ENCODE measurements at places on chromosomes 11 and 22.

DNA sequence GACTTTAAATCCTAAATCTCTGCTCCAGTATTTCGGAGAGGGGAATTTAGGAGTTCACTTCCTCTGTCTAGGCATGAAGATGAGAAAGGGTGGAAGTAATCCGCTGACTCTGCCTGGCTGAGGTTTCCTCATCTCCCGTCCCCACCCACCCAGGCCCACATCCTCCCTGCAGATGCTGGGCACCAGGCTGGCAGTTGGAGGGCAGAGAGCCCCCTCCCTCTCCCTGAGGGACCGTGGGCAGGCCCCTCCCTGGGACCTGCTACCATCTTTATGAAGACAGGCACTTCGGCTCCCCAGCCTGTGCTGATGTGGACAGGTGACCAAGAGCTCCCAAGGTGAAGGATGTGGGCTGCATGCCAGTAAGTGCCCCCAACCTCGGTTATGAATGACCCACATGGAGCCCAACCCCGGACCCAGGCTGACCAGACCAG, 6.7 kb downstream of the CASTOR1 start:
- DNase-seq: no peak

- no peak for DNase-seq
Measured at GRCh38 chr11:12212821-12213185, 102.4 kb downstream of the MICAL2 start.

DNA sequence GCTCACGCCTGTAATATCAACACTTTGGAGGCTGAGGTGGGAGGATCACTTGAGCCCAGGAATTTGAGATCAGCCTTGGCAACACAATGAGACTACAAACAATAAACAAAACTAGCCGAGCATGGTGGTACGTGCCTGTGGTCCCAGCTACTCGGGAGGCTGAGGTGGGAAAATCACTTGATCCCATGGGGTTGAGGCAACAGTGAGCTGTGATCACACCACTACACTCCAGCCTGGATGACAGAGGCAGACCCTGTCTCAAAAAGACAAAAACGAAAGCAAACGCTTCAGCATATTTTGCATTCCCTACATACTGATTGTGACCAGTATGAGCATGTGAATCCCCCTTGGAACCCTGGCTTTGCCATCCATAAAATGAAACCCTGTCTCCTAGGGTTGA, 33.9 kb upstream of the MN1 start:
- DNase-seq: peak; percentile 32

DNA sequence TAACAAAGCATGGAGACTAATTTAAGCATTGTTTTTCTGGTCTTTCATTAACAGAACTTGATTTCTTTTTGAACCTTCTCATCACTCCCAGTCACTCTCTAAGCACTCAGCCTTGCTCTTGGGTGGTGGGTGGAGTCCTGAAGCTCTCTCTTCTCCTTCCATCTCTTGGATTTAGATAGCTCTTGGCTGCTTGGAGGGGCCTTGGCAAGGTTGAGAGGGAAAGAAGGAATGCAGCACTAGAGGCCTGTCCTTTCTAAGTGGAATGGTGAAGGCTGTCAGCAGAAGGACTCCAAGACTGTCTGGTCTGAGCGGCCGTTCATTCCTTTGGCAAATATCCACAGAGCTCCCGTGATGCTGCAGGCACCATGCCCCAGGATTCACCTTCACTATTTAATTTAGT, 168.6 kb upstream of the E2F8 start:
- peak; percentile 51 for DNase-seq

DNA sequence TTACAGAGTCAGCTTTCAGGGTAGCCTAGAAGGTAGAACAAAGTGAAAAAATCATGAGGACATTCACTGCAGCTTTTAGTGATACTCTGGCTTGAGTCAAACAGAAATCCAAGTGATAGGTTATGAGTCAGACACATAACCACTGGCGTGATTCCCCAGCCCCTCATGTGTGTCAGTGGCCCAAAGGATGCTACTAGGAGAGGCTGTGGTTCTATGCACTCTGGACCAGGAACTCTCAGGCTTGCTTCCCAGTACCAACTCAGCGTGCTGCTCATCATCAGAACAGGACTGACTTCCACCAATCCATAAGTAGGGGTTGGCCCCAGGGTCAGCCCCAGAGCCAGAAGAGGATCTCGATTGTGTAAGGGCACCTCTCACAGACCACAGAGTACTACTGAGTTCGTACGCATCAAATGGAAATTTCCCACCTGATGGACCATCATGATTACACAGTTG, 116.8 kb downstream of the MED15 start:
- DNase-seq: no peak

DNA sequence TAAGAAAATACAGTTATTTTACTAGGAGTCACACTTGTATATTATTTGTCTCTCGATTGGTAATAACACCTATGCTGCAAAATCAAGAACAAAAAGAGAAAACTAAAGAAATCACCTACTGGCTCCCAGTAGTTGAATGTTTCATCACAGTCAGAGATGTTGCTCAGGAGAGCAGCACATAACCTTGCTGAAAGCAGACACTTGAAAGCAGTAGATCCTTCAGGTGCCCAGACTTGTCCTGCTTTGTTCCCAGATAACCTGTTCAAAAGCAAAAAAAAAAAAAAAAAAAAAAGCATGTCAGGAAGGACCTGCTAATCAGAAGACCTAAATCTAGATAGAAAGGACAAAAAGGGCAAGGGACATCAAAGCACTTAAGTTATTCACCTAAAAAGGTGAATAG, 1.3 kb downstream of the ALG9 start:
- no peak for DNase-seq

- DNase-seq: peak; percentile 1
Measured at GRCh38 chr11:84673753-84674152, 953.4 kb downstream of the DLG2 start.

DNA sequence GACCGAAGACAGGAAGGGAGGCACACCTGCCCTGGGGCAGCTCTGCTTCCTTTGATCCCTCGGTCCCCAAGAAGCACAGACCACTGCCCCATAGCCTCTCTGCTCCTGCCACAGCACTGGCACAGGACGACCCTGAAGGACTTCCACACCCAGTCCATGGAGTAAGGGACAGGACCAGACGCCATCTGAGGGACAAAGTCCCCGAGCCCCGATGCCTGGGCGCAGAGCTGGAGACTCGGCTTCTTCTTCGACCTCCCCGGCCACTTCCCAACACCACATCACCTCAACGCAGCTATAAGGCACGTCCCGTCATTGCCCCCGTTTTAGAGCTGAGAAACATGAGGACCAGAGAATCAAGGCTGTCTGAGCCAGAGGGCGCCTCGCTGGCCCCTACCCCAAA, 310.5 kb downstream of the BRD1 start:
- DNase-seq: no peak

DNA sequence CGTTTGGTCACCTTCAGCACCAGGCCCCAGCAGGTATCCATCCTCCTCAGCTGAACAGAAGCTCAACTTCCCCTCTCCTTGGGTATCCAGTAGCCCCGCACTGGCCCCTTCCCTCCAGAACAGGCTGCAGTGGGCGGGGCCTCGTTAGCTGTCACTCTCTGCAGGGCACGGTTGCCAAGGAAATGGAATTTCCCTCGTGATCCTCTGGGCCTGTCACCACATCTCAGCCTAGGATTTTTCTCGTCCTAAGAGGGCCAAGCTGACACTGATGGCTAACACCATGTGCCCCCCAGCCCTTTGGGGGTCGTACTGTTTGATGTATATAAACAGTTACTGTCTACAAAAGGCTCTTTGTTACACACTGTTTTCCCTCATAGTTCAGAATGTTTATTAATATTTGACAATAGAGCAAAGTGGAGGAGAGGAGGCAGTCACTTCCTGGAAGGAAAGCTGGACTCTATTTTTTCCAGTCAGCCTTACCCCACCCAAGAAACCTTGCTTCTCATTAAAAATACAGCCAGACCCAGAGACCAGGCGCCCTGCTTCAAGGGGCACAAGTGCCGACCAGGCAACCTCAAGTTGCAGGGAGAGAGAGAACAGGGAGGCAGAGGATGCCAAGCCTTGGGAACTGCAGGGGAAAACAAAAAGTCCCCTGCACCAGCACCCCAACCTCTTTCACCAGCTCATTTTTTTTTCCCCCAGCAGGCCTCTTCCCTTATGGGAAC, 44.5 kb downstream of the FEZ1 start:
- peak; percentile 61 for DNase-seq

- DNase-seq: peak; percentile 99
Measured at GRCh38 chr11:120400564-120401364, 64.6 kb downstream of the ARHGEF12 start.

DNA sequence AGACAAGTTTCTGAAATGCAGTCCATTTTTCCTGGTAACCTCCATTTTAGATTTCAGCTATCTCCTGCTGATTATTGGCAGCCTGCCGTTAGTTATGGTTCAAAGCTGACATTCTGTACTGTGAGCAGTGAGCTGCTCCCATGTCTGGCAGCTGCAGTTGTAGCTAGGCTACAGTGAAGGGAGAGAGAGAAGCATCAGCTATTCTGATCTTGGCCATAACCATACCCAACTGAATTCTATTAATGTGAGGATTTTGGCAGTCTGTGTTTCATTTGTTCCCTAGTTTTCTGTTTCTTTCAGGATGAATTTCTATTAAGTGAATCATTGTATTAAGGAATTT, 33.4 kb downstream of the SIK2 start:
- DNase-seq: peak; percentile 81

GRCh38 chr11:128981254-128981653, 38.6 kb upstream of the TP53AIP1 start:
- no peak for DNase-seq

DNA sequence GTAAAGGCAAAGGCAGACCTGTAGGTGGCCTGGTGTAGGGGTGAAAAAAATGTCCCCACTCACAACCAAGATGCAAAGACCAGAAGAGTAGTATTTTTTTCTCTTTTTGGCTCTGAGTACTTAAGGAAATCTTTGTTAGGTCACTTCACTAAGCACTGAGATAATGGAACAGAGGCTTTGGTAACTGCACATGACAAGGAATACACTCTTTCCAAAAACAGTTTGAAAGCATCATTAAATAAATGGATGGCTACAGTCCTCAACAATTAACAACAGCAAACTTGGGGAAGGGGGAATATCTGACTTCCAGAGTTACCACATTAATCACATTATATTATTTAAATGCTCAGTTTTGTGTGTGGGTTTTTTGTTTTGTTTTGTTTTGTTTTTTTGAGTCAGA, 26.9 kb upstream of the PGM2L1 start:
- DNase-seq: no peak

GRCh38 chr22:28268850-28269249, 349.8 kb upstream of the PITPNB start:
- no peak for DNase-seq

- DNase-seq: no peak
Measured at GRCh38 chr11:26045082-26045481, 286.8 kb upstream of the ANO3 start.

- DNase-seq: no peak
Measured at GRCh38 chr22:32142600-32142999, 16.5 kb downstream of the C22orf42 start.

GRCh38 chr11:876545-876944, 33.9 kb downstream of the TSPAN4 start:
- DNase-seq: no peak

DNA sequence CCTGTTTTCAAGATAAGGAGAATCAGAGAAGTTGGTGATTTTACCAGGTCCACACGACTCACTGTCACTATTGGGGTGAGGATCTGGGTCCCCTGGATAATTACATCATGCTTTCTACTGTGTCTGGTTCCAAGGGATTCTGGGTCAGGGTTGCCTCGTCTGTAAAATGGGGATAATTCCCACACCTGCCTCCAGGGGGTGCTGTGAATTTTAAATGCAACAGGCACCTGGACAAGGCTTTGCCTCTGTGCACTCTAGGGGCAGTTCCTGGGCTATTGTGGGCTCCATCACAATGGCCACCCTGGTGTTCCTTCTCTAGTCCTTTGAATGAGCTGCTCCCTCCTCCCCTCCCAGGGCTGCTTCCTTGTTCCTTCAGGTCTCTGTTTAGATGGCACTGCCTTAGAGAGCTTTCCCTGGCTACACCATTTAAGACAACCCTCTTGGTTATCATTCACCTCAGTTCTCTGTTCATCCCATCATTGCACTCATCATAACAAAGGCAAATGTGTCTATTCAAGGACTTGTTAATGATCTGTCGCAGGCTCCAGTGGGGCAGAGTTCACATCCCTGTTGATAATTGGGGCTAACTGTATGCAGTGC, 178.6 kb downstream of the MIAT start:
- DNase-seq: peak; percentile 69

DNA sequence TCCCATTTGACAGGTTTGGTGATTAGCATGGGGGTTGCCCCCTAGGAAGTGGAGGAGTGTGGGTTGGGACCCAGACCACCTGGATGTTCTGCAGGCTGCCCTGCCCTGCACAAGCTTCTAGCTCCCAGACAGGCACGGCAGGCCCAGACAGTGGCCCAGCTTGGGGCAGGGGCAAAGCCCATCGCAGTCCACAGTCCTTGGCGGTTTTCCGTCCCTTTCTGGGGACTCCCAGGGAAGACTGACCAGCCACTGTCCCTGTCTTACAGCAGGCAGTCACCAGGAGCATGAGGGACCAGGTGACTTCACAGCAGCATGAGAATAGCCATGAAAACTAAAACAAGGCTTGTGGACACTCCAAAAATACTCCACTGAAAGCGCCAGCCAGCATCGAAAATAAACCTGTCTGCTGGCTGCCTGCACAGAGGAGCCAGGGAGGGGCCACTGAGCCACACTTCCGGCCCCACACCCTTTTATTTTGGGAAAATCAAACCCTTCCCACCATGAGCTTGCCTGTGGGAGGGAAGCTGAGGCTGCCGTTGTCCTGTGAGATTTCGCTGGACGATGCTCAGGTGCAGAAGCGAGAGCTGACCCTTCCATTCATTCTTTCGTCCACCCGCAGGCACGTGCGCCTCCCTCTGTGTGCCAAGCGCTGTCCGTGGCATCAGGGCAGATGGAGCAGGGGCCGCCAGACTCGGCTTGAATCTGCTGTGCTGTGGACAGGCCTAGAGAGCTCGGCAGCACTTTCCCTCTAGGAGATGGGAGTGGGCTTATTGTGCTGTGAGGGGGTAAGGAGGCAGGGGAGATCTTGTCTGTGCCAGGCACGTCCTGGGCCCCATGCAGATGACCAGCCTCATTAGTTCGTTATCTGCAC, 28.0 kb downstream of the FADD start:
- DNase-seq: no peak

- no peak for DNase-seq
Measured at GRCh38 chr22:19761725-19762567, 1.4 kb downstream of the TBX1 start.

GRCh38 chr11:34330653-34331052, 27.2 kb downstream of the ABTB2 start:
- no peak for DNase-seq

DNA sequence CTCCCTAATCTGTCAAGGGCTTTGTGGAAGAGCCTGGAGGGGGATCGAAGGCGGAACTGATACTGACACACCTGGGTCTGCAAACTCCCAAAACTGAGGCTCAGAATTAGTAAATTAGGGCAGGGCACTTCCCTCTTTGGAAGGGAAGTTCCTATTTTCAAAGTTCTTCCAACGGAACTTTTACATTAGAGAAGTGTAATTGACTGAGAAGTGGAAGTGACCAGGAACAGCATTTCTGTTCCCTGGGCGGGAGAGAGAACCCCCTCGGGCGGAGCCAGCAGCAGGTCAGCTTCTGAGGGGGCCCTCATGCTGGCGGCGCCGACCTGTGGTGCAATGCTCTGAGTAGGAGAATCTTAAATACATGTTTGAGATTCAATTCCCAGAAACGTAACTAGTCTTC, 1.1 kb upstream of the CBL start:
- DNase-seq: no peak

- no peak for DNase-seq
Measured at GRCh38 chr22:19722982-19723231, 432 bp upstream of the GP1BB start.
